ENCODE measurements at places on chromosomes 2 and 18. TPM values are rescaled to one million over a fixed set of nuclear protein-coding genes. Genes with fewer than 3 reads are reported as not detected.

TUBA4B gene
- polyA plus RNA-seq: 0.55 TPM

TRAF3IP1 gene
- polyA plus RNA-seq: 19.2 TPM

ATOH8 gene
- 20.0 TPM for polyA plus RNA-seq

EGR4 gene
- polyA plus RNA-seq: not detected

PLEKHH2 gene
- polyA plus RNA-seq: 0.92 TPM

UGT1A1 gene
- polyA plus RNA-seq: 1.9 TPM

PLGLB2 gene
- 0.76 TPM for polyA plus RNA-seq

- peak; percentile 3 for DNase-seq
Measured at GRCh38 chr2:58708565-58708964, 467.4 kb upstream of the FANCL start.

- no peak for DNase-seq
Measured at GRCh38 chr2:88615822-88616221, 11.4 kb downstream of the EIF2AK3 start.

DNA sequence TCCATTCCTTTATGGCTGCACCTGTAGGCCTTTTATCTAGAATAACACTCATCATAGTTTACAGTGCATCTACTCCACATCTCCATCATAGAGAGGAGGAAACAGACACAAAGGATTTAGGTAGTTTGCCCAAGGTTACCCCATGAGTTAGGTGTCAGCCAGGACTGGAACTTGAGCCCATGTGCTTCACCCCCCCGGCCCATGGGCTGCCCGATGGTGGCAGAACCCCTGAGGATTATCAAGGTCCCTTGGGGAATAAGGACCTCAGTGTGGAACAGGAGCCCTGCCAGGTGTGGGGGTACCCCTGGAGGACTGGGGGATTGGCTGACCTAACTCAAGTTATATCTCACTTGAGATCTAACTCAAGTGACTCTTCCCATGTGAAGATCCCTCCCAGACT is 146.3 kb upstream of the OTX1 start:
- DNase-seq: no peak

DNA sequence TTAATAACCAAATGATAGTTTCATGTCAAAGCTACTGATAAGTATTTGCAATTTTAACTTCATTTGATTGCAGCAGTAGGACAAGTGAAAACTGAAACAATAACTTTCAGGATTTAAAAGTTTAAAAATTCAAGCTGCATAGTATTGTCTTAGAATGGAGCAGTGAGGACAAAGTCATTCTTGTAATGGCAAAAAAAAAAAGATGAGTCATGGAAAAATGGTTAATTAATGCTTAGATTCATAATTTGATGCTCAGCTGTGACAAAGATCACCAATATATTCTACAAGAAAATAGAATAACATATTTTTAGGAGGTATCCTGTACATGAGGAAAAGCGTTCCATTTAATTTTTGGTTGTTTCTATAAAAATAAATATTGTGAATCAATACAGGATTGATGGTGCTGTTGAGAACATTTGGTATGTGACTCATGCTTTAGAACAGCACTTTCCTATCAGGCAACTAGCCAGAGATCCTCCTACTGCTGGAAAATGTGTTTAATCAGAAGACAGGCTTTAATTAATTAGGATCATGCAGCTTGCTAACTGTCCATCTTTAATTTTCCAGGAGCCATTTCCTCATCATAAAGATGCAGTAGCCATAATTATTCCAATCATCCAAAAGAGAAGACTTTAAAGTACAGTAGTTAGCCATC is 239.0 kb upstream of the MMADHC start:
- no peak for DNase-seq

DNA sequence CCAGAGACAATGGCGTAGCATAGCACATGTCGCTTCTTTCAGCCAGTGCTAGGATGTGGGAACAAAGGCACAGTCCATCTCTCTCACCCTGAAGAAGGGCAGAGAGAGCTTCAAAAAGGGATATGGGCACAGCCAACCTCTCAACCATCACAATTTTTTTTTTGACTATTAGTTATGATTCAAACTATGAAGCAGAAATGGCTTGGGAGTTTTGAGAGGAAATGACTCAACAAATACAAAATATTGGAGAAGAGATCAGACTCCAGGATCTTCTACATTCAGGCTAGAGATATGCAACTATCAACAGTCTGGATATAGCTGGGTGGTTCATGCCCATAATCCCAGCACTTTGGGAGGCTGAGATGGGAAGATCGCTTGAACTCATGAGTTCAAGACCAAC is 109.1 kb downstream of the MCFD2 start:
- DNase-seq: no peak

DNA sequence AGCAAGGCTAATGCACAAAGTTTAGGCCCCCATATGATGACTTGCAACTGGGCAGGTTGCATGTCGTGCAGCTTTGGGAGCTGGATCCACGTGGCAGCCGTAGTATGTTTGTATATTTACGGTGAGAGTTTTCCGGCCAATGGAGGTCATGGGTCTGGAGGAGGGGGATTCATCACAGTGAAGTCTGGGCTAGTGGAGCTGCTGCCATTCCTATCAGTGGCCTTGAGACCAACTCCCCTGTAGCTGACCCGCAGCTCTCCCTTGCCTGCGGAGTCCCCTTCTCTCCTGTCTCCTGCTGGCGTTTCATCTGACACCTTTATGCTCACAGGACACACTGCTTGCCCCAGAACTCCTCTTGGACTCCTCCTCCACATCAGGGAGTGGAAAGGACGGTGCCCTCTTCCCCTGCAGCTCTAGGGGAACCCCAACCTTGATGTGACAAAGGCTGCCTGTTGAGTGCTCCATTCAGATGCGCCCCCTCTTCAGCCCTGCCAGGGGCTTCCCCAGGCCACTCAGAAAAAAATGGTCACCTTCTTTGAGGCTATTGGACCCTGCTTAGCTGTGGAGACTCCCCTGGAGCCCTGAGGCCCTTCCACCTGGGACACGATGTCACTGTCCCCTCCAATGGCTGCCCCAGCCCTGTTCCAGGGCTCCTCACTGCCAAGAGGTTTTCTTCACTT is 121.7 kb downstream of the PXDN start:
- DNase-seq: no peak

DNA sequence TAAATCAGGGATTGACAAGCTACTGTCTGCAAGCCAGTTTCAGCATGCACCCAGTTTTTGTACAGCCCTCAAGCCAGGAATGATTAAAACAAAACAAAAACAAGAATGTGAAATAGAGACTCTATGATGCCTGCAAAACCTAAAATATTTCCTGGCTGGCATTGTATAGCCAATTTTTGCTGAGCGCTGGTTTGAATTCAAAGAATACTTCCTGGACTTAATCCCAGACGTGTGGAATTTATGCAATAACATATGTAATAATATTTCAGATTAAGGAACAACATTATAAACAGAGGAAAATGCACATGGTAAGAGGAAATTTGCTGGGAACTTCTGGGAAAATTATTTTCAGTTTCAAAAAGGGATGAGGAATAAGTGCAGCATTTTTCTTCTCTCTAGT is 148.1 kb upstream of the RPRM start:
- DNase-seq: no peak

DNA sequence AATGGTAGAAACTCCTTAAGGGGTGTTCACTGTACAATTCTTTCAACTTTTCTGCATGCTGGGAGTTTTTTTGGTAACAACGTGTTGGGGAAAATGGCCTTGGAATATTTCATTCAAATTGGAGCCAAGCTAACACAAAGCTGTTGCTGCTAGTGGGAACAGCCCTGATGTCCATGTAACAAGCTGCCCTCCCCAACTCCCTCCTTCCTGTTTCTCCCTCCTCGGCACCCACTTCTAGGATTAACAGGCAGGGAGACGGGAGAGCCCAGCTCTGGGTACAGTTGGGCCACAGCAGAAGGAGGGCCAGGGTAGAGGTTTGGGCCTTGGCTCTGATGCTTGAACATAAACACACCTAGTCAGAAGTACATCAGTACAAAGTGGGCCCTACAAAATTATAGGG is 9.4 kb upstream of the MOCOS start:
- no peak for DNase-seq

DNA sequence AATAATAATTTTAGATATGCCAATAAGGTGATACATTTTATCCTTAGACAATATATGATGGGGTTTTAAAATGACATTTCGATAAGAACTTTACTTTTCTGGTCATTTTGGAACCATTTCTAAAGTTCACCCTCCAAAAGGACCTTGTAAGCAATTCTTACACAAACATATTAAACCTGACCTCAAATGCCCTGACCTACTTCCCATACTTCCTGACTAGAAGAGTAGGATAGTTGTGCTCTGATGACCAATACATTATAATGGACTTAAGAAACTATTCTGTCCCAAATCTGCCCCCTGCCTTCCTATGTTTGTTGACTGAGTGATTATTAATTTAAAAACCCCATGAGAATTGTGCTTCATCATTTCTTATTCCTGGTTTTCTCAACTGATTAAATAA is 24.6 kb downstream of the GCA start:
- no peak for DNase-seq

- peak; percentile 52 for DNase-seq
Measured at GRCh38 chr2:172972005-172972619, 103.5 kb upstream of the MAP3K20 start.

DNA sequence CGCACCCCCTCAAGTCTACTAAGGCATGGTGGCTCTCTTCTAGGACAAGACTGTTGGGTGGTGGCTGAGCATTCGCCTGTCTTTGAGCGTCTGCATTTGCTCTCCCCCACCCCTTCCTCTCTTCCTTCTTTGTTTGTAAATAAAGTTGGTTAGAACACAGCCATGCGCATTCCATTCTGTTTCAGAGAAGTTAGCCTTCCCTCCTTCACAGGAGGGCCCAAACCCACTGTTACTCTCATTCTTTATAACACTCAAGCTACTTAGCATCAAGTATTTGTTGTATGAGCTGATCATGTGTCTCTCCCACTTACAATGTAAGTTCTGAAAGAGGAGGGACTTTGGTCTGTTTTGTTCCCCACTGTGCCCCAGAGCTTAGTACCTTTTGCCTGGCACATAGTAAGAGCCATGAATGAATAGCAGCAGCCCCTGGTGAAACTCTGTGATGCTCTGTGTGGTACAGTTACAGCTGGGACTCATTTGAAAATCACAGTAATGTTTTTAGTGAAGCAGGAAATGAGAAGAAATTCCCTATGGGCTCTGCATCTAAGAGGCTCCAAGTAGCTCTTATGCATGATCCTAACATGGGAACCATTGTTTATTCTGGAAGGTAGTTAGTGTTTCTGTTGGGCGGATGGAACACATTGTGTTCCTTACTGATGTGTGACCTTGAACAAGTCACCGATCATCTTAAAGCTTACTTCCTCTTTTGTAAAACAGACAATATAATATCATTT is 7.7 kb downstream of the MGAT5 start:
- no peak for DNase-seq

DNA sequence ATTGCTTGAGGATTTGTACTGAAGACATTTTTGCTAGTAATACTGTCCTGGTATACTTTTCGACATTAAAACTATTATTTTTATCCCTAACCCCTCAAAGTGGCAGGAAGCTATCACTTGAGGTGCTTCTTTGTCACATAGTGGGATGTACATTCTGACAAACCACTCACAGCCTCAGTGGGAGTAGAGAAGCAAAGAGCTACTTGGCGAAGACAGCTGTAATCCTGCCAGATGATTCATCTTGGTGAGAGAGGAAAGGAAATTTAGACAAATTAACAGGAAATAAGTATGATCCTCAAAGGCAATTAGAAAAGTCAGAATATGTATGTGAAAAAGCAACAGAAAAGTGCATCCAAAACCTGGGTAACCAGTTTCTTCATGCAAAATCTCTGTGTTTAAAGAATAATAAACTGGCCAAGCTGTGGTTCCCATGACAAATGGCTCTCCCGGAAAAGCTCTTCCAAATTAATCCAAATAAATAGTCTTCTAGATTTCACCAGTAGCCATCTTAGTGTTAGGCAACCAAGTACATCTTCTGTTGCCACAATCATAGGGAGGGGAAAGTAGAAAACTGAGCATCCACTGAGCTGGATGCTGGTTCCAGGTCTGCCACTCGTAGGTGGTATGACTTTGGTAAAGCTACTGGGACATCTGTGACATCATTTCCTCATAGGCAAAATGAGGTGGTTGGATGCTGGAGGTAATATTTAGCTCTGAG is 308.0 kb upstream of the LYPD1 start:
- DNase-seq: no peak

GRCh38 chr2:211070547-211070946 is 514.1 kb downstream of the CPS1 start:
- DNase-seq: no peak

- DNase-seq: no peak
Measured at GRCh38 chr2:114550364-114550763, 107.9 kb downstream of the DPP10 start.

DNA sequence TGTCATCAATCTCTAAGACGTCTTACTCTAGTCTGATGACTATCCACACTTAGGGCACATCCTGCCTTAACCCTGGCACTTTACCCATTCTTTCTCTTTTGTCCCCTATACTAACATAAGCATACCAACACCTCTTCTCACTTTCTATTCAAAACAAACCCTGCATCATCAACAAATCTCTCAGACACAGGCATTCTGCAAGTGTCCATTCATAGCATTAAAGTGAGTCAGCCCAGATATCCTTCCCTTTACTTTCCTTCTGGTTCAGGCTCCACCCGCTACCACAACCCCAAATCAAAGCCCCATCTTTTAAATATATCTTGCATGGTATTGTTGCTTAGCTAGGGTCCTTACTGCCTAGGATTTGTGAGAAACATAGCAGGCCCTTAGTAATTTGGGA is 3.8 kb downstream of the GRB14 start:
- DNase-seq: no peak

GRCh38 chr2:146633159-146633558 is 1211.7 kb upstream of the ACVR2A start:
- DNase-seq: no peak

DNA sequence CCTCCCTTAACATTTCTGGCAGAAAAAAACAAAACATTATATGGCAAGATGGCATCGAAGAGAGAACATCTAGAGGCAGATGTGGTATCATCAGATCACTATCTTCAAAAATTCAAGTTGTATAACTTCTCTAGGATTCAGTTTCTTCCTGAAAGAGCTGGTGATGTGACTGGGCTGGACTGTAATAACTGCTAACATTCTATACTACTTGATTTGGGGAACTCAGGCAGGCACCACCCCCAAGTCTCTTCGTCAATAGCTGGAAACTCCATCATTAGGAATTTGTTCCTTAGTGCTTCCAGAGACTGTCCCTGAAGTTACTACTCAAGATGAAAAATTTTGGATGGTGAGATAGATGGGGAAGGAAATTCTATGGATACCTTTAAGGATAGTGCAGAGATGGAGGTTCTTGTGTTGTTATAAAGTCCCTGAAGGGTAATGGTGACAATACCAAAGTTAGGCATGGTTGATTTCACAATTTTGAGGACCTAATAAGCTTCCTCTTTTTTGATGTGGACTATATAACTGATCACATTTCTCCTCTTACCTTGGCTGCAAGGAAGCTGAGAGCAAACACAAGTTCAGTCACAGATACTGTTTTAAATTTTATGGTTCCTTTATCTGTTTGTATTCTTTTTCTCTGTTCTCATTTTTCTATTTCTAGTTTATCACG is 59.1 kb upstream of the PGAP1 start:
- DNase-seq: no peak

GRCh38 chr2:60439219-60439974 is 114.1 kb downstream of the BCL11A start:
- no peak for DNase-seq

- no peak for DNase-seq
Measured at GRCh38 chr2:220246386-220246785, 619.0 kb downstream of the SLC4A3 start.
